Aorta (tissue), 5 donors: ENCODE measurements at places on chromosomes 12 and 14.

DNA sequence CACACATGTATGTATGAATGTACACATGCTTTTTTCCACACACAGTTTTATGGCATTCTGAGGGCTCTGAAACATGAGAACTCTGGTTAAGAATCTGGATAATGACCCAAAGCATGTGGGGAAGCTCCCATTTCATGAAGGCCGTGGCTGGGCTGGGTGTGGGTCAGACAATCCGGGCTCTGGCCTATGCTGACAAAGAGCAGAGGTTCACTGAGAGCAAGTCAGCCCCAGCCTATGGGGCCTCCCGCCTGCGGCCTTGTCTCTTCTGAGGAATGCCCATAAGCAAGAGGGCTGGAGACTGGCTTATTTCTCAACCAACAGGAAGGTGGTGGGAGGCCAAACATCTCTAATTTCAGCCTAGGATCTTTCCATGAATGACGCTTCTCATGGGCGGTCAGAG, 8.5 kb downstream of the MYH6 start:
- no peak overlapping the region for H3K4me3 ChIP-seq
- H3K4me1 ChIP-seq: no peaks in the 10 kb centered on the region
- H3K27me3 ChIP-seq: no peaks in the 10 kb centered on the region
- no peak overlapping the region for H3K27ac ChIP-seq
- no peak for DNase-seq
- no peaks in the 10 kb centered on the region for H3K36me3 ChIP-seq

DNA sequence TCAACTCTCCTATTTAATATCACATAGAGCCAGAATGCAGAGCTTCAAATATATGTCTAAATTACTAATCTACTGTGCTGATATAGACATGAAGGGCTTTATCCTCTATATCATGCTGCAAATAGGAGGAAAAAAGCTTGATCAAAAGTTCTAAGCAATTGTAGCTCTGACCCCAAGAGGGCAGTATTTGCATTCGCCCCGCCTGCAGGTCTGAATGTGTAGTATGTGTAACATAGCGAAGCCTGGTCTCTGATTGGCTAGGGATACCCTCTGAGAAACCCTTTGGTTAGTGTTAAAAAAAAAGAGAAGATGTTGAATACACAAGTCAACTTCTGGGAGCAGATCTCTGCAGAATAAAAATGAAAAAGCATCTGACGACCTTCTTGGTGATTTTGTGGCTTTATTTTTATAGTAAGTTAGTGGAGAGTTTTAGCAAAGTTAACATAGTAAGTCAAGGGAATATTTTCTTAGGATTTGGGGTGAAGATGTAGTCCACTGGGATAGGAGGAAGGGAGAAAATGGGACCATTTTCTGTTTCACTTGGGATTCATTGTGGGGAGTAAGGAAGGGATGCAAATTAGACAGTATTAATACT, 151.6 kb upstream of the OR4E1 start:
- H3K27ac ChIP-seq: no peak overlapping the region
- DNase-seq: no peak
- H3K4me3 ChIP-seq: no peak overlapping the region
- H3K27me3 ChIP-seq: no peaks in the 10 kb centered on the region
- no peaks in the 10 kb centered on the region for H3K4me1 ChIP-seq

- no peak overlapping the region for H3K27ac ChIP-seq
- H3K4me3 ChIP-seq: no peak overlapping the region
- H3K36me3 ChIP-seq: no peaks in the 10 kb centered on the region
- H3K4me1 ChIP-seq: no peaks in the 10 kb centered on the region
- no peaks in the 10 kb centered on the region for H3K27me3 ChIP-seq
- DNase-seq: no peak
These were observed 895.8 kb downstream of the RPS29 start for GRCh38 chr14:48690349-48690748.

GRCh38 chr14:66119606-66120231, 366.5 kb upstream of the CCDC196 start:
- H3K27ac ChIP-seq: no peak overlapping the region
- no peak for DNase-seq
- H3K4me1 ChIP-seq: no peaks in the 10 kb centered on the region
- H3K27me3 ChIP-seq: peaks cover 1% of the 10 kb centered on the region
- H3K36me3 ChIP-seq: no peaks in the 10 kb centered on the region

GRCh38 chr14:64126548-64126947, 167.6 kb downstream of the ESR2 start:
- no peak overlapping the region for H3K27ac ChIP-seq
- H3K4me1 ChIP-seq: no peaks in the 10 kb centered on the region

GRCh38 chr12:30748147-30748546, 6.6 kb downstream of the CAPRIN2 start:
- H3K36me3 ChIP-seq: no peaks in the 10 kb centered on the region
- peaks cover 1% of the 10 kb centered on the region for H3K4me1 ChIP-seq
- no peak overlapping the region for H3K27ac ChIP-seq
- no peak overlapping the region for H3K4me3 ChIP-seq
- no peaks in the 10 kb centered on the region for H3K27me3 ChIP-seq
